HT-29 (cell line): ENCODE measurements at places on chromosomes 6 and 20. TPM values are rescaled to one million over a fixed set of nuclear protein-coding genes. Genes with fewer than 3 reads are reported as not detected.

DNA sequence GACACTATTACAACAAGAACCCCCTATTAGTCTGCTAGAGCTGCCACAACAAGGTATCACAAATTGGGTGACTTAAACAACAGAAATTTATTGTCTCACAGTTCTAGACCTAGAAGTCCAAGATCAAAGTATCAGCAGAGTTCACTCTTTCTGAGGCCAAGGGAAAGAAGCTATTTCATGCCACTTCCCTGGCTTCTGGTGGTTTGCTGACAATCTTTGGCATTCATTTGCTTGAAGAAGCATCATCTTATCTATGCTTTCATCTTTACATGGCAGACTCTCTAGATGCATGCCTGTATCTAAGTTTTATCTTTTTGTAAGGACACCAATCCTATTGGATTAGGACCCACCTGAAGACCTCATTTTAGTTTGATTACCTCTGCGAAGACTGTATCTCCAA, 296.8 kb upstream of the MARCKS start:
- DNase-seq: no peak

- DNase-seq: no peak
Observed at GRCh38 chr20:46396052-46396740, 10.2 kb downstream of the ELMO2 start.

DNA sequence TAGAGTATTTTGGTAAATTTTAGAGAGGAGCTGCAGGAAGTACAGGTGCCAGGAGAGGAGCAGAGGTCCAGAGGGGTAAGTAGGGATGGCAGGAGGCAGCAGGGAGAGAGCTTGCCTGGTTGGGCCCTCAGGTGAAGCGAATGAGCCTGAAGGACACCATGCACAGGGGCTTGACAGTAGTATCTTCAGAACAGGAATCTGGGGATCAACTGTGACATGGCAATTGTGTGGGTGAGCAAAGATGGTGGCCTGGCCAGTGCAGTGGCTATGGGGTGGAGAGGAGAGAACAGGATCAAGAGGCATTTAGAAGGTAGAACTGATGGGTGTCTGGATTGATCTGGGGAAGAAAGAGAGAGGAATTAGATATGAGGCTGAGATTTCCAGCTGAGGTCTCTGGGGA, 68.7 kb upstream of the RNF24 start:
- DNase-seq: no peak

DNA sequence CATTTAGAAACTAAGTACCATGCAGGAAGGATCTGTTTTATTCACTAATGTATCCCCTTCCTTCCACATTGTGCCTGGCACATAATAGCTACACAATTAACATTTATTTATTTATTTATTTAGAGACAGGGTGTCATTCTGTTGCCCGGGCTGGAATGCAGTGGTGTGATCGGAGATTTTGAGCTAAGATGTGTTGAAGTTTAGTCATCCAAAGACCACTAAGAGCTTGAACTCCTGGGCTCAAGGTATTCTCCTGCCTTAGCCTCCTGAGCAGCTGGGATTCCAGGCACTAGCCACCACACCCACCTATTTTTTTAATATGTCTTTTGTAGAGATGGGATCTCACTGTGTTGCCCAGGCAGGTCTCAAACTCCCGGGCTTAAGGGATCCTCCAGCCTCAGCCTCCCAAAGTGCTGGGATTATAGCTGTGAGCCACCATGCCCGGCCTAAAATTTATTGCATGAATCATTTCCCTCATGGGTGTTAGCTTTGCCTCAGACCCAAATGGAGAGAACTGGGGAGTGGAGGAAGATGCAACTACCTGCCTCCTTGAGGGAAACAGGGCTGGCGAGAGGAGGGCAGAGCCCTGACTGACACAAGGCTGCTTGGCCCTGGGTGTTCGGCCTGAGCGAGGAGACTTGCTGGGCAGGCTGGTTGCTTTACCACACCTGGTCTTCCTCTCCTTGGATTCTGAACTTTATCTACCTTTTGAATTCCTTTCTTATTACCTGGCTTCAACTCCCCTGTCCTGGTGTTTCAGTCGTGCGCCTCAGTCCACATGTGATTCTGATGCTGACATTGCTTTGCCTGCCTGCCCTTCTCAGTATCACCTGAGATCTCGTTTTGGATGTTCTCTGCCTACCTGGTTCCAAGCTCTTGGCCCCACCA, 1.7 kb upstream of the DYNLT1 start:
- DNase-seq: peak; percentile 65

- DNase-seq: no peak
Observed at GRCh38 chr6:110823146-110823545, 7.9 kb upstream of the CDK19 start.

GRCh38 chr6:30443657-30444450, 45.5 kb upstream of the HLA-E start:
- DNase-seq: no peak

DNA sequence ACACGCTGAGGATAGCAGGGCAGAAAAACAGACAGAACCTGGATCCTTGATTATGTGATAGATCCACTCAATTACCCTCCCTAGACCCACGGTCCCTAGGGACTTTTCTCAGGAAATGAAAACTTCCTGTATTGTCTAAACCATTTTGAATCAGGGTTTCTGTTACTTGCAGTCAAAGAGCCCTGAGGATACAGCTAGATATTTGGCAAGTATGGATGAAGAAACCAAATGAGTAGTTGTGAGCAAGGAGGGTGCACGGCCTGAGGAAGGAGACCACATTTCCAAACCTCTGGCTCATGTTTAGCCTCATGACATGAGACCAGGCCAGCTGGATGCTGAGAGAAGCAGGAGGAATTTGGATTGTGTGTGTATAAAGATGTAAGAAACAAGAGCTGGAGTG, 91.6 kb downstream of the MRPL14 start:
- DNase-seq: no peak

GRCh38 chr6:166436195-166437139, 53.7 kb upstream of the MPC1 start:
- no peak for DNase-seq

DNA sequence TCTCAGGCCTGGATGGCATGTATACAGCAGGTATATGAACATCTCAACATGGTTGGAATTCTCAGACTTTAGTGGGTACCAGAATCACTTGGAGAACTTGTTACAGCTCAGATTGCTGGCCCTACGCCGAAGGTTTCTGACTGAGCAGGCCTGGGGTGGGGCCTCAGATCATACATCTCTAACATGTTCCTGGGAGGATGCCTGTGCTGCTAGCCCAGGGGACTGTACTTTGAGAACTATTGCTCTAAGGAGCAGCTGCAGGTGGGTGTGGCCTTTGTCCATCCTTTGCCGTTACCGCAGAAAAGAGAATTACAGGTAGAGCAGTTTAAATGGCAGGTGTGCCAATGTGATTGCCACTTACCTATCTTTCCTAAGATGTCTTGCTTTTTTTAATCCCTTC, 310.5 kb upstream of the JAG1 start:
- DNase-seq: no peak

DNA sequence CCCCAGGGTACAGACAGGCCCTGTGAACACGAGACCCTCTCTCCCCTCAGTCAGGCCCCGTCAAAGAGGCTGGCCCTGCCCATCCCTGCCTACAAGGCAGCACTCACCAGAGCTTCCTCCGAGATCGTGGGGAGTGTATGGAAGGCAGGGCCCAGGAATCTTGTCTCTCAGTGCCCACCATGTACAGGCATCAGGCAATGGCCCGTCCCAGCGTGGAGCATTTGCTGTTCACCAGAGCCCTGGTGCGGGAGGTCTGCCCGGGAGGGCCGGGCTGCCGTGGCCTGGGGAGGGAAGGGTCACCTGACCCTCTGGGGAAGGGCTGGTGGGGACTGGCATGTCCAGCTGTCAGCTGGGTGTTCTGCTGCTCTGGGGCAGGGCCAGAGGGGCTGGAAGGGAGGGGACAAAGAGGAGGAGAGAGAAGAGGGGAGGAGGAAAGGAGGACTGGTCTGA, at the start of gene IP6K3:
Gene IP6K3, minus strand, starts transcription at position 255 of the 450 bp plus-strand sequence. CDS start 11,429 bp downstream, outside the sequence.
- no peak for DNase-seq

- no peak for DNase-seq
Observed at GRCh38 chr6:20461576-20461975, 59.9 kb downstream of the E2F3 start.

- no peak for DNase-seq
Observed at GRCh38 chr6:139407718-139408222, 33.3 kb upstream of the CITED2 start.

- no peak for DNase-seq
Observed at GRCh38 chr6:111070105-111071005, 16.9 kb upstream of the SLC16A10 start.

GRCh38 chr6:99602520-99603420, 3.9 kb upstream of the PRDM13 start:
- DNase-seq: no peak

DNA sequence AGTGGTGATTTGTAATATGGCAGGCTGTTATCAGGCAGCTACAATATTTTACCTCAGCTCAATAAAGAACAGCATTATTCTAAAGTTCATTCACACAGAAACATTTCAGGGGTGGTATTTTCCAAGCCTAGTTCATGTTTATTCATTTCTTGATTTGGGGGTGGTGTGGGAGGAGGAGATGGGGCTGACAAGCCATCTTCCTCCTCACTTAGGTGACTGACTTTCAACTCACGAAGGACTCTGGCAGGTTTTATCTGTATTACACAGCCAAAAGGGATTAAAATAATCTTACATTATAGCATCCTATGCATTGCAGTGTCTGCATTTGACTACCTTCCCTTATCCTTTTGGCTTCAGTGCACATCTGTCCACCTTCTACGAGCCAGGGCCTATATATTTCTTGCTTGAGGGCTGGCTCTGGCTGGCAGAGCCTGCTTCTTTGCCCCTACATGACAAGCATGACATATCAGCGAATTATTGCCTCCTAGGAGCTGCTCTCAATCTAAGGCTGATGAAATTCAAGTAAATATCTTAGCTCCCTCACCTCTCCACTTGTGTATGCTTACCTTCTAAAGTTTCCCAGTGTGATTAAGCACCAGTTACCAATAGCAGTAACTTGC, 20.0 kb downstream of the KHDRBS2 start:
- no peak for DNase-seq

DNA sequence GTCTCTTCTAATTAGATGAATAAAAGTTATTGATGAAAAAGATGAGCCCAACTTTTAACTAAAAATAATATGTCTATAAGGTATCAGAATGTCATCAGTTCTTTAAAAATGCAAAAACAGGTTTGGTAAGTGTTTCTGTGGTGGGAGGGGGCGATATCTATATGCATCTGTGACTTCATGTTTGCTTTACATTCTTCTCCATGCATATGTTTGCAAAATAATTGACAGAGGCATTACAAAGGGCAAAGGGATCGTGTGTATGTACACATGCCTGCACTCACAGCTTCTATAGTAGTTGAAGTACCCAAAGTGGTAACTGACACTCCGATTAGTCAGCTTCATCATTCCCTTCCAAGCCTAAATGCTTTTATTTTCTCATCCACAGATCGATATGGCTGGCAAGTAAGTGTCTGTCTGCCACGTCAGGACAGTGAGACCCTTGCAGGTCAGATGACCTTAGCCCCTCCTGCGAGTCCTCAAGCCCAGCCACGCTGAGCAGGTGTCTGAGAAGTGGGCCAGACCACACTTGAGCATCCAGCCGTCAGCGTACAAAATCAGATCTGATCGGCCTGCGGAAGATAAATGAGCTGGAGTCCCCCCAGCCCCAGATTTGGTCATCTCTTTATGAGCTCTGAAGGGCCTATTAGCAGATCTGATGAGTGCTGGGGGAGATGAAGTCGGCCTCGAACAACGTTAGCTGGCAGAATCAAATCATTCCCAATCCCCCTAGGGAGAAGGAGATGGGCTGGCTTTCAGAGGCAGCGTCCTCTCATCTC, 369.1 kb downstream of the MAFB start:
- no peak for DNase-seq

DNA sequence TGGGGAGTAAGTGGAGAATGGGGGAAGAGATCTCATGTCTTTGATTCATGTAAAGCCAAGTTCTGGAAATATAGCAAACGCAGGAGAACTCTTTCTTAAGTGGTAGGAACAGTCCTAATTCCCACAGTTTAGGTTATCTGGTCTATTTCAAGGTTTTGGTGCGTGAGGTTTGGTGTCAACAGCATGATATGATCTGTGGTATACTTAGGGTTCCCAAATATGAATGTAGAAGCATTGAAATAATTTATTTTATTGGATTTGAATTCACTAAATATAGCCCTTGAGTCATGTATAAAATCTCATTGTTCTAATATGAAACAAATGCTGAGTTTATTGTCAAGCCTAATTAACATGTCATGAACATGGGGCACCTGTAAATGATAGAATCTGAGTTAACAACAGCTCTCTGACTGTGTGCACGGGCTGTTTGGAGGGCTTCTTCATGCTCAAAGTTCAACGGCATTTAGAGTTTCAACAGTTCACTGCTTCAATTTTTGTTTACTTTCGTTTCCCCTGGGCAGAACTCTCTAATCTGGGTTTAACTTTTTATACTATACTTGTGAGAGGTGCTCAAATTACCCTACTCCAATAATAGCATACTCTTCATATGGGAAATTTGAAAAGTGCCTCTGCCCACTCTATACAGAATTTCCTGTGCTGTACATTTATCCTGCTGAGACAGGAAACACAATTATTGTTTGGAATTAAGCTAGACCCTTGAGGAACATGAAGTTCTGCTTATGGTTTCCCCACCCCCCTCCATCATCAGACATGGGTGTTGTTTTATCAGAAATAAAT, 236.3 kb upstream of the ZNF217 start:
- no peak for DNase-seq

GRCh38 chr6:52227495-52227894, 16.8 kb downstream of the IL17F start:
- DNase-seq: no peak

DNA sequence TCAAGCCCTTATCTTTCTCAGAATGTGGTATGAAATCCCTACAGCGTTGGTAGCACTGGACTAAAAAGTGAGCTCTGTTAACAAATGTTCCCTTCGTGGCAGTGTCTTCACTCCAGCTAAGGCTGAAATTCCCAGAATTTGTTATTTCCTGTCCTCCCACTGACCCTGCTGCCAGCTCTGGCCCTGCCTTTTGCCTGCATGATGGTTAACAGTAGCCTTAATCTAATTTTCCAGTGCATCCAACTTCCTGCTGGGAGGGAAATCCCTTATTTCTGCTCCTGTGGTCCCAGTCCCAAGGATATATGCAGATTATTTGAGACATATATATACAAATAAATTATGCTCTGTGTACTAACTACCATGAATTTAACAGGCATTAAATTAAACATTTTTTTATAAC, 157.2 kb upstream of the CARMIL1 start:
- DNase-seq: peak; percentile 17

The HLA-DQA2 gene
- total RNA-seq: not detected in 2 replicates

The LST1 gene
- not detected in 2 replicates for total RNA-seq

The CCN5 gene
- total RNA-seq: not detected in 2 replicates

The XKR7 gene
- total RNA-seq: not detected in 2 replicates

The SLC35F1 gene
- total RNA-seq: not detected in 2 replicates

The GLP1R gene
- total RNA-seq: not detected in 2 replicates

The PRICKLE4 gene
- total RNA-seq: 16.0 and 16.9 TPM in 2 replicates

The STMND1 gene
- total RNA-seq: not detected in 2 replicates

The GTSF1L gene
- total RNA-seq: not detected in 2 replicates

The BCAS4 gene
- total RNA-seq: 4.4 and 14.8 TPM in 2 replicates

The DLK2 gene
- 0.10 and 0.34 TPM in 2 replicates for total RNA-seq

The CCN2 gene
- 29.2 and 32.8 TPM in 2 replicates for total RNA-seq

The SMLR1 gene
- not detected in 2 replicates for total RNA-seq

The THBD gene
- not detected in 2 replicates for total RNA-seq

The UTRN gene
- 23.6 and 25.7 TPM in 2 replicates for total RNA-seq
